Heart left ventricle (tissue), 16 donors: ENCODE measurements at places on chromosomes 13 and 19. TPM values are rescaled to one million over a fixed set of nuclear protein-coding genes. Genes with fewer than 3 reads are reported as not detected.

The TJP3 gene
- total RNA-seq = not detected

The SOX1 gene
- total RNA-seq = not detected

The STK11 gene
- total RNA-seq = 47.8 TPM

The PPM1N gene
- total RNA-seq = not detected

The PROZ gene
- total RNA-seq = not detected

The B3GNT3 gene
- total RNA-seq = not detected

The NCR1 gene
- total RNA-seq = 0.33 TPM

The WTIP gene
- 31.7 TPM for total RNA-seq

The S1PR5 gene
- not detected for total RNA-seq

The TNFSF9 gene
- not detected for total RNA-seq

The FGF21 gene
- total RNA-seq = not detected

The PTGER1 gene
- not detected for total RNA-seq

The CD70 gene
- 0.68 TPM for total RNA-seq

The MEIS3 gene
- total RNA-seq = 2.4 TPM

The HMGB1 gene
- 177 TPM for total RNA-seq

The IRF3 gene
- total RNA-seq = 26.4 TPM

The CABP5 gene
- total RNA-seq = not detected

The SYNGR4 gene
- not detected for total RNA-seq
